ENCODE measurements at places on chromosomes 16 and 17. TPM values are rescaled to one million over a fixed set of nuclear protein-coding genes. Genes with fewer than 3 reads are reported as not detected.
A peak's percentile ranks its signal among the peaks of the same experiment; 100 is the strongest.

DNA sequence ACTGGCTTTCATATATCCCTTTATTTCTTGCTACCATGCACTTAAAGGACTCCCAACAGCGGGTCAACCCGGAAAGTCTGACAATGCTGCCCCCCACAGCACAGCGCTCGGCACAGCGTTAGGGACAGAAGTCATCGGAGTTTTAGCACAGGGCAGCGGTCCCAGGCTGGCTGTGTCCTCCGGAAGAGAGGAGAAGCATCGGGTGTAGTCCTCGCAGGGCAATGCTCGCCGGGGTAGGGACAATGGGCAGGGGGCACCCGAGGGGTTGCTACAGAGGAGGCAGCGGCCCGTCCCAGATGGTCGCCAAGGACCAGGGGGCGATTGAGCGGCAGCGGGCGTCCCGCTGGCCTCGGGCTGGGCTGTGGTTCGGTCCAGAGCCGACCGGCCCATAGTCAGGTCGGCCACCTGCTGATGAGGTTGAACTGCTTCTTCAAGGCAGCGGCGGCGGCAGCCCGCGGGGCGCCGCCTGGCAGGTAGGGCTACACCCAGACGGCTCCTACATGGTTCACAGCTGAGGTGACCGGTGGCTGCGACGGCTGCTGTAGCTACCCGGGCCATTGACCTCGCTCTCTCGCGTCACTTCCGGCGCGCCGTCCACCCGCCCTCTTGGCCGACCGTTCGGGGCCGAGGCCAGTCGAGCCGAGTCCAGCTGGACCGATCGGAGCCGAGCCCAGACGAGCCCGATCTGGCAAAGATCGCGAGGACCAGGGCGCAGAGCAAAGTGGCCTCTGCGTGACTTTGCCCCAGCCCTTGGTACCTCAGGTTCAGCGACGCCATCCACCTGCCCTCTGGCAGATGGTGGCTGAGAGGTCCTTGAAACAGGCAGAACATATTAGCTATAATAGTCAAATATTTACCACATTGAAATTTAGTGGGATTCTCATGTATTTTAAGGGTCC is 4.7 kb upstream of the LCMT1 start:
- DNase-seq: peak; percentile 88

DNA sequence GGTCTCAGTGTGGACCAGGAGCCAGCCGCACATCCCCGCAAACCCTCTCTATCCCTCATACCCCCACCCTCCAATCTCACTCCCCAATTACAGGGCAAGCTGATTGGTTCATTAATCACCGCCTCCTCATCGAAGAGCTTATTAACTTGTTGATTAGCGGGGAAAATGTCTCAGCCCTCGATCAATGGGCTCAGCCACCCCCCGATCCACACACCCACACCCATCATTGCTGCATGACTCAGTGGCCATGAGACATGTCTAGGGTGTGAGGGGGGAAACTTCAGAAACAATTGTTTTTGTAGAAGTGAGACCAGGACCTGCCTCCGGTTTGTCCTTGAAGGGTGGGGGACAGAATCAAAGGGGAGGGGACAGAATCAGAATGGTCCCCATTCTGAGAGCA is 2.5 kb upstream of the PYY start:
- DNase-seq: peak; percentile 31

DNA sequence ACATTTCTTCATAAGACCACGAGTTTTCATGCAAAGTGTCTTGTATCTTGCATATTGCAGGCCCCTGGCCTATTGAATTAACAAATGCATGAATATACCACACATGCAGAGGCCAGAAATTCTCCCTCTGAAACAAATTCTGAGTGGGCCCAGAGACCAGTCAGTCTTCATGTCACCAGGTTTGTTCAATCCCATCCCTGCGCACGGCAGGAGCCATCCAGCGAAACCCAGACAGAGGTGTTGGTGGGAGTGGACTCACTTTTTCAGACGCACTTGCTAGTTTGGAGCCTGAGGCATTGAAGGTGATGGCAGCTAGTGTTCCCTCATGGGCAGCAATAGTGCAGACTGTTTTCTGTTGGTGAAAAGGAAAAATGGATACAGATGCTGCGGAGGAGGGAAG is 21.9 kb downstream of the WIPI1 start:
- no peak for DNase-seq

The TNFRSF17 gene
- not detected for total RNA-seq

Measured in Daoy (cell line).